Natural killer cell treated with Interleukin-12 subunit alpha and Interleukin-12 subunit beta and Interleukin-15 and Interleukin-18, amount 100 ng/mL, for 72 hours (primary cell): ENCODE measurements at places on chromosomes 7 and 10. TPM values are rescaled to one million over a fixed set of nuclear protein-coding genes. Genes with fewer than 3 reads are reported as not detected.

Gene GCK
- total RNA-seq: not detected

GRCh38 chr10:77253147-77253545, 384.5 kb downstream of the KCNMA1 start:
- H3K27ac ChIP-seq: no peak overlapping the region
- no peak for DNase-seq
- no peak overlapping the region for H3K4me3 ChIP-seq
- H3K27me3 ChIP-seq: peaks cover 3% of the 10 kb centered on the region
- H3K4me1 ChIP-seq: peaks cover 28% of the 10 kb centered on the region

DNA sequence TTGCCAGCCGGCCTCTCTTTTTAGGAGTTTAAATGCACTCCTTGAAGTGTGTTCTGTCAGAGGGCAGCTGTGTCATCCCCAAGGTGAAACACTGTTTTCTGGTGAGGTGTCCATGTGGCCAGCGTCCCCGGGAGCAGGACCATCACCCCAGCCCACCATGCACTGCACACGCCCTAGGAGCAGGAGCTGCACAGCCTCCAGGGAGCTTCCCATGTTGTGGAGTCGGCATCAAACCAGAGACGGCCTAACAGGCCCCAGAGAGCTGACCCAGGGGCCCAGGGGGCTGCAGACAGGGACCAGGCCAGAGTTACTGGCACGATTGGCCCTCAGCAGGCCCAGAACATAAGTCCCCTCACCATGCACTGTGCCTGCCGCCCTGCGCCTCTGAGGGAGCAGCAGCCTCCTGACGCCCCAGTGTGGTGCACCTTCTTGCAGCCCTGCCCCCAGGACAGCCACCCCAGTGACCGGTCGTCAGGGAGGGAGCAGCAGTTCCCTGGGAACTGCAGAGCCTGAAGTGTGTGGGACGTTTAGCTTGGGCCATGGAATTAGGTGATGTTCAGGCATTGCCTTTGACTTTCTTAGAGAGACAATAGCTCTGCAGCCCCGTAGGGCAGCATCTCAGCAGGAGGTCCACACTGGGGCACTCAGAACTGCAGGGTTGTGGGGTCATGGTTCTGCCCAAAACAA, 97.9 kb downstream of the NKX6-2 start:
- no peak overlapping the region for H3K27ac ChIP-seq
- peak; percentile 25 for DNase-seq
- H3K36me3 ChIP-seq: peaks cover 6% of the 10 kb centered on the region
- H3K4me3 ChIP-seq: no peak overlapping the region

GRCh38 chr7:23017309-23017708, 3.4 kb upstream of the HYCC1 start:
- no peak overlapping the region for H3K4me3 ChIP-seq
- DNase-seq: no peak
- peak overlapping the region; percentile 0 for H3K27ac ChIP-seq
- H3K36me3 ChIP-seq: no peaks in the 10 kb centered on the region
- H3K4me1 ChIP-seq: peaks cover 26% of the 10 kb centered on the region

- no peak for DNase-seq
- no peaks in the 10 kb centered on the region for H3K36me3 ChIP-seq
- H3K4me1 ChIP-seq: no peaks in the 10 kb centered on the region
- H3K4me3 ChIP-seq: no peak overlapping the region
- peaks cover 21% of the 10 kb centered on the region for H3K27me3 ChIP-seq
Observed at GRCh38 chr10:84548869-84549268, 220.5 kb downstream of the CCSER2 start.

DNA sequence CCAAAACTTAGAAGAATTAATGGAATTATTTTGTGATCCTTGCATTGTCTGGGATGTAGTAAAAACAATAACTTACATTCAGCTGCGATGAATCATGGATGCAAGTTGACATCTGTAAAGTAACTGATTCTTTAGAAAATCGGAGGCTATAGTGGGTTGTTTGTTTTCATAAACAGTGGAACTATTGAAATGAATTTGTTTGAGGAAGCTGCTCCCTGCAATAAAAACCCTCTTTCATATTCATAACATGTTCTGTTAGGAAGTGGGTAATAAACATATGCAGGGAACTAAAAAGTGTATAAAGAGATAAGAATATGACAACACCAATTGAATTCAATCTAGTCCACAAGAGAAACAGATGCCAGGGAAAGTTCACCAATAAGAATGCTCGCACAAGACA, 53.6 kb downstream of the AGMO start:
- H3K36me3 ChIP-seq: no peaks in the 10 kb centered on the region
- no peak overlapping the region for H3K4me3 ChIP-seq
- H3K27ac ChIP-seq: no peak overlapping the region
- no peak for DNase-seq
- no peaks in the 10 kb centered on the region for H3K4me1 ChIP-seq
- H3K27me3 ChIP-seq: no peaks in the 10 kb centered on the region

- H3K27me3 ChIP-seq: no peaks in the 10 kb centered on the region
- no peaks in the 10 kb centered on the region for H3K4me1 ChIP-seq
- DNase-seq: no peak
- no peak overlapping the region for H3K4me3 ChIP-seq
Observed at GRCh38 chr7:82029236-82029913, 259.5 kb upstream of the HGF start.
